ENCODE measurements at places on chromosomes 5 and 9.

DNA sequence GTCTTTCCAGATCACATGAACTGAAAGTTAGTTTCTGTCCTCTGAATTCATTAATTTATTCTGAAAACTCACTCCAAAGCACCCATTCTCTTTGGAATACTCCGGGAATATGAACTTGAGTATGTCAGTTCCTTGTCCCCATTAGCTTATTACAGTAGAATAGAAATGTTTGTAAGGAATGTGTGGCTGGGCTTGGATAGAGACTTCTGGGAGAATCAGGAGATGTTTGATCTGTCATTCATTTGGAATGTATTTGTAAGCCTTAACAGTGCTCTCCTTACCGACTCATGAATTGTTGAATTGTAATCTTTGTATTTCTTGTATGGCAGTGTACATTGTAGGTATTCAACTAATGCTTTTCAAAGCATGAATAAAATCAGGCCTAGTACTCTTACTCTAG lies 548.4 kb downstream of the LRRC70 start:
- no peak for DNase-seq

- no peak for DNase-seq
Measured at GRCh38 chr9:95649801-95650213, 133.0 kb upstream of the PTCH1 start.

- DNase-seq: no peak
Measured at GRCh38 chr5:73544429-73545402, 20.7 kb downstream of the ANKRA2 start.

DNA sequence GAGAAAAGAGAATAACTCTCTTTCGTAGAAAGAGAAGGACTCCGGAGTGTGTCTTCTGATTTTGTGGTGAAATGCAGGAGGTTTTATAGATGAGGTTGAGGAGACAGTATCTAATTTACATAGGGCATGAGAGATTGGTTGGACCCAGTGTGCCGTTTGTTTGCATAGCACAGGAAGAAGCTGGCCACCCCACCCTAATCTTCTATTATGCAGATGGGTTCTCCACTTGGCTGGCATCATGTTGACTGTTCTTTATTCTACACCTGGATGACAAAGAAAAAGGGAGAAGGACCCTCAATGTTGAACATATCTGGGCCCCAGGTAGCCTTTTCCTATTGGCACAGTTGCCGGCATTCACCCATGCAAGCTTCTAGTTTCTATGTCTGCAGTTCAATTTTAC lies 23.2 kb upstream of the MINAR2 start:
- no peak for DNase-seq

DNA sequence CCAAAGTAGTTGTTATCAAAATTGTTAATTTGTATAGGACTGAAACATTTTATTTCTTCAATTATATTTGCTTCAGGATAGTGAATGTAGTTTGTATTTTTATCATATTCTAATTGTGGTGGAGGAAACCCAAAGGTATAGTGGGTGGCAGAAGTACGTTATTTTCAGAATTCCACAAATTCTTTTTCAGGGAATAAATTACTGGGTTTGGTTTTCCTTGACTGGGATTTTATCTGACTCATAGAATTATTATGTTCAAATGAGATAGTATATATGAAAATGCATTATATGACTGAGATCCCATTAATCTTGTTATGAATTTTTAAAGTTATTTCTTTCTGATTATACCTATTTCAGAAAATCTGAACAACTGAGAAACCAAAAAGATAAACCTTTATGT lies 73.7 kb downstream of the VPS13A start:
- no peak for DNase-seq

DNA sequence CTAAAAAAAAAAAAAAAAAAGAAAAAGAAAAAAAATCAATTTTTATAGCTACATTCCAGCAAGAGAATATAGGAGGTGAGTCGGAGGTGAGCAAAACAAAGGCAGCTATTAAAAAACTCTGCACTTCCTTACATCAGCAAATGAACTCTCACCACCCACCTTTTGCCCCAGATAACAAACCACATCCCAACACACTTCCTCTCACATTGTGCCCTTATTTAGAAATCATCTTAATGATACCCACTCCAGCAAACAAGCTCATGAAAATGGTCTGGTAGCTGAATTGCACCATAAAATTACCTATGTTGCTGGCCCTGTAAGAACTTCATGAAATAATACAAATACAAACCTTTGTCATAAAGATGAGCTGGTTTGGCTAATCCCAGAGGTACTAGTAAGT lies 82.9 kb downstream of the CEMIP2 start:
- no peak for DNase-seq

DNA sequence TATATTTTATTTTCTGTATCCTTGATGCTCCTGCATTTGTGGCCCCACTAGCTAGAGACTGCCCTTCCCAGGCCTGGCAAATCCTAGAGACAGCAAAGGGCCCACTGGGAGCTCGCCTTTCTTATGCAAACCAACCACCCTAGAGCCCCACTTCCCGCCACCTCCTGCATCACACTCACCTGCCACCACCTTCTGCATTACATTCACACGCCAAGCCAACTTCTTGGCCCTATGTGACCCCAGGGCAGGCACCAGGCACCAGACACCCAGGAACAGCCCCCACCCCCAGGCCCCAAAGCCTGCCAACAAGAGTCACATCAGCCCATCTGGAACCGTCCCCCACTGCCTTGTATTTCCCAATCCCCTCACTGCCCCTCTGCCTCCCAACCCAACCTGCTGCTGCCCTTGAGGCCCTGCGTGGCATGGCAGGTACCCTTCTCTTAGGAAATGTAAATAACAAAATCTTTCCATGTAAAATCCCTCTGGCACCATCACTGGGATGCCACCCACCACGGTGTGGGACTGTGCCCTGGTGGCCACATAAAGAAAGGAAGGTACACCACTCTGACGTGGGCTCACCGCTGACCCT lies 22.0 kb downstream of the ROR2 start:
- no peak for DNase-seq

DNA sequence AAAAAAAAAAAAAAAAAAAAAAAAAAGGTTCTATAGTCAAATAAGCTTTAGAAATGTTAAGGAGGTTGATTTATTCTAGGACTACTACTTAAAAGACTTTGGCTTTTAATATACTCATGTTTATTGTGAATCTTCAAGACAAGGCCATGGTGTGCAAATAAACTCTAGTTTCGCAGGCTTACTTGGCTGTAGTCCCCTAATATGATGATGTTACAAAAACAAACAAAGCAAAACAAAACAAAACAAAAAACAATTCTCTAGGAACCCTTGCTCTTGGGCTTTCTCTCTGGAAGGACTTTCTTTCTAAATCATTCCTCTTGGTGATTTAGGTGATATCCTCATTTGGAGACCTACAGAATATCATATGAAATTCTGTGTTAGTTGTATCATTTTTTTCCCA lies 172.0 kb downstream of the GDNF start:
- no peak for DNase-seq

DNA sequence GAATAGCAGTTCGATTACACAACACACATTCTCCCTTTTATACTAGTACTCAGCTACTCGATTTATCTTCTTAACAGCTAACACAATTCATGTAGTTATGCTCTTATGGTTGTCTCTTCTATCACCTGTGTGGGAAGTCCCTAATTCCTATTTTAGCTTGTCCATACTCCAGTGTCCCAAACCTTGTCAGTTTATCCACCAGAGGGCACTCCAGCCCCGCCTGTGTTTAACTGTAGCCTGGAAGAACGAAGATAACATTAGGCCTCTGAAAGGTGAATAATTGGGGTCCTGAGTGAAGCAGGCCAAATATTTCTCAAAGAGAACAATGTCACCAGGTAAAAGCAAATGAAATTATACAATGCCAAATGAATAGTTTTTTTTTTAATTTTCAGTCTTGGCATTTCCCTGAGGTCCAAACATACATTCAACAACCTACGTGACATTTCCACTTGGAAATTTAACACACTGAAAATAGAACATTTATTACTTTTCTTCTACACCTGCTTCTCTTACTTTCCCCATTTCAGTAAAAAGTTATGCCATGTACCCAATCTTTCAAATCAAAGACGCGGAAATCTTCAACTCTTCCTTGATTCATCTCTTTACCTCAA lies 560.7 kb downstream of the HTR1A start:
- peak; percentile 29 for DNase-seq

DNA sequence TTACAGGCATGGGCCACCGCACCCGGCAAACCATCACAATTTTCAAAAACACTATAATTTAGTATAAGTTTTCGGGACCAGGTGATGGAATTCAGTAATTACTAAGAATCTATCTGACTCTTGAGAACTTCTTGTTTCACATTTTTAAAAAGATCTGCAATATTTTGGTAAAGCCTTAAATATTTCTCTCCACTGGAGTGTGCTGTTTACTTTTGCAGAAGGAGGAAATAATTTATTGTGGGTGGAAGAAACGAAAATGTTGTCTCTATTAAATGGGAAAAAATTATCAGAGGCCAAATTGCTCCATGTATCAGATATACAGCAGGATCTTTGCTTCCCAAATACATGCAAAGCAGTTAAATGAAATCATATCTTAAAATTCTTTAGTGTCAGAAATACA lies 566.8 kb upstream of the CYLC2 start:
- no peak for DNase-seq

DNA sequence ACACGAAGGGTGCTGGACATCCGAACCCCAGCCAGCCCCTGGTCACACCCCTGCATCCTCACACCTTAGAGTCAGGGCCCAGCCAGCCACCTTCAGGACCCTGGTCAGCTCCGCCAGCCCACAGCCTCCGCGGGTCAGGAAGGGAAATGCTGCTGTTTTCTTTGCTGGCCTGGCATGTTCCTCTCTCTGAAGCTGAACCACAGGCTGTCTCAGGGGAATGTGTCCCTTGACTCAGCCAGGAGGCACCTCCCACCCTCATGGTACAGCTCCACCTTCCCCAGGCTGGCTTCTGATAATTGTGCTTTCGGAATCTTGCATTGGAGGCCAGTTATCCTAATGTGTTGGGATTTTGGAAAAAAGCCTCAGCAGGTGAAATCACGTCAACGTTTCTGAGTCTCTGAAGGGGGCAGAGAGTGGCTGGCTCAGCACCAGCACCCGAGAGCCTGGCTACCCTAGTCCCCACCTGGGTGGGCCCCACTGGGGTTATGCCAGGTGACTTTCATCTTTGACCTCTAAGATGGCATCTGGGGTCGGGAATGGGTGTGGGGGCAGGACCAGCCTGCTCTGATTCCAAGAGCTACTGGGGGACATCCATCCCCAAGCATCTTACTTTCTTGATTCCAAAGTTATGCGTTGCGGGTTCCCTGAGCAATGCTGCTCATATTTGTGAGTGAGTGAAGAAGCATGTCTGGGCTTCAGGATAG lies 9.8 kb upstream of the OLFM1 start:
- DNase-seq: no peak

DNA sequence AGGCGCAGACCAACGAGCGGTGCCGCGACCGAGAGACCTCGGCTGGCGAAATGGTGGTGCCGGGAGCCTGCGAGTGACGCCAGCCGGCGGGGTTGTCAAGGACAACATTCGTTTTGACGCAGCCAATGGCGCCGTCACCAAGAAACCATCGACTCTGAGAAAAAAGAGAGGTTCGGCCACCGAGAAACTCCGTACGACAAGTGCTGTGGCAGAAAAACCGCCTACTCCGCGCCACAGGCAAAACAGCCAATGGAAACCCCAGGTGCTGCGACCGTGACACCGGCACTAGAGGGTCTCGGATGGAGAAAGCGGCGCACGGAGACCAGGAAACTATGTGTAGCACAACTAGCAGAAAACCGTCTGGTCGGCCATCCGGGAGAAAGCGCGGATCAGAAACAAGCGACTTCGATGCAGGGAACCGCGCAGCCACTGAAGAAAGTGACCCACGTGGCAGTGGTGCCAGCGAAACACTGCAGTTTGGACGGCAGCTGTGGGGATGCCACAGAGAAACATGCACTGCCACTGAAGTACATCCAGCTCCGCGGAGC lies 88.8 kb downstream of the ANXA2R start:
- no peak for DNase-seq

DNA sequence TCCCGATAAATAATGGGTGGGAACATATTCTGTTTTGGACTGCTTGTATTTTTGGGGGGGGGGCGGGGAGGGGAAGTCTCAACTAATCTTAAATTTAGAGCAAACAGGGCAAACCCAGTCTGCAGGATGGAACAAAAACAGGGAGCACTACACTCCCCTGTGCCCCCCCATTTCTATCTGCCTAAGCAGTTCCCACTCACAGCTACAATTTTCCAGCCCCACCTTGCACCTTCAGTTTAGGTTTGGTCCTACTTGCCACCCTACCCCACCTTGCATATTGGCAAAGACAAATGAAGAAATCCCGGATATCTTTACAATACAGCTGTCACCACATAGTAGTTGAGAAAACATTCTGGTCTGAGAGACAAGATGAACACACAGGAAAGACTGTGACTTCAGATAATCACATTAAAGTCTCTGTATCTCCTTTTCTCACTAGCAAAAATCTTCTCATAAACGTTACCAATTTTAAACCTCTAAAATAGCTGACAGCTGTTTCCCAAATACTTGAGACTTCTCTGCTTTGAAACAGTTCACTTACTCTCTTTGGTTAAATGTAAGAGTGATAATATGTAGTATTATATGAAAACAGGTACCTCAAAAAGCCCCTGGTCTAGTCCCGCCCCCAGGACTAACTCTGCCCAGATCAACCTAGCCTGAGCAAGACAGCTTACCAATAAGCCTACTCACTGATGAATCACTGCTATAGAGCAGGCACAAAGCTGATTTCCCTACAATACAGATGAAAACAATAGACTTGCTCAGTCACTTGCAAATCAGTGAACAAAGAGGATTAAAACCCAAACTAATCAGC lies 5.2 kb upstream of the RAPGEF6 start:
- no peak for DNase-seq

DNA sequence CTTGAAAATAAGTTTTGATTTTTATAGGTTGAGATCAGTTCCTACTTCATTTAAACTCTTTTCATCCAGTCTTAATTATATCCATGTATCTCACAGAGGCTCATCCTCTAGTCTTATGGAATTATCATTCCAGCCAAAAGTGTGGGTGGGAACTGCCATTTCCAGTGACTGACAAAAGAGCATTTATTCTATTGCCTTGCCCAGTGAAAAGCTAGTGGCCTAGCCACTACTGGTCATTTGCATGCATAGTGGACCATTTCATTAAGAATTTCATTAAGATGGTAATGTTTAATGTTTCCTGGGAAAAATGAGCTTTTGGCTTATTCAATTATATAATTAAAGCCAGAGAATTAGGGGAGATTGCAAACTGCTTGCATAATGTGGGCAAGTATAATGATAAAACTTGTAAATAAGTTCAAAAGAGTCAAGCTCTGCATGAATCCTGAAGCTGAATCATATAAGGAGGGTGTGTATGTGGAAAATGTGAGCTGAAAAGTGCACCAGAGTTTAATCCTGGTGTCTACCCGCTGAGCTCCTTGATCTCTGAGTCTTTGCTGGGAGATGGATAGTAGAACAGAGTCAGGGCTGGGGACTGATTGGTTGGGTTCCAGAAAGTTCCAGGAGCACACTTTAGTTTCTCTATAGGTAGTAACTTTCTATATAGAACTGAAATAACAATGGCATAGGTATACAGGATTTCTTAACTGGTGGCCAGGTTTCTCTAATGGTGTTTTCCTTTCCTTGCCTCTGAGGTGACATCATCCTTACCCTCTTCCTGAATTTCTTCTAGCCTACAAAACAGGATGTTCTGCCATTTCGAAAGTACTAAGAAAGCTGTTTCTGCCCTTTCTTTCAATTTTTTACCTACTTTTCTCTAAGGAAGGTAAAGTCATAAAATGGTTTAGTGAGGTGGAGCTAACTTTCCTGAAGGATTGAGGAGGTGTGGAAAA lies 78.5 kb downstream of the KIF4B start:
- no peak for DNase-seq

- no peak for DNase-seq
Measured at GRCh38 chr5:125499636-125500332, 753.3 kb upstream of the ZNF608 start.

Measured in caudate nucleus (tissue), 63 donors.